ENCODE measurements at places on chromosomes 13 and 19. TPM values are rescaled to one million over a fixed set of nuclear protein-coding genes. Genes with fewer than 3 reads are reported as not detected.

ATP4B gene
- not detected for total RNA-seq

NTF4 gene
- total RNA-seq: not detected

TDRD12 gene
- total RNA-seq: 0.52 TPM

GRCh38 chr13:83211301-83211700, 671.0 kb downstream of the SLITRK1 start:
- DNase-seq: peak; percentile 60

DNA sequence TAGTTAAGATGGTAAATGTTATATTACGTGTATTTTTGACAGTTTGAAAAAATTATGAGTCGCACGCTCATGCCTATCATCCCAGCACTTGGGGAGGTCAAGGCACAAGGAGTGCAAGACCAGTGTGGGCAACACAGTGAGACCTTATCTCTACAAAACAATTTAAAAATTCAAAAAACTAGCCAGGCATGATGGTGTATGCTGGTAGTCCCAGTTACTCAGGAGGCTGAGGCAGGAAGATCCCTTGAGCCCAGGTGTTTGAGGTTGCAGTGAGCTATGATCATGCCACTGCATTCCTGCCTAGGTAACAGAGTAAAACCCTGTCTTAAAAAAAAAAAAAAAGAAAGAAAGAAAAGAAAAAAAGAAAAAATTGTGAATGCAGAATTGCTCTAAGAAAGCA, 58.0 kb downstream of the TBC1D4 start:
- DNase-seq: no peak

- DNase-seq: peak; percentile 82
Measured at GRCh38 chr13:23500849-23501248, 67.3 kb upstream of the SACS start.
